ENCODE measurements at places on chromosomes 4 and X. TPM values are rescaled to one million over a fixed set of nuclear protein-coding genes. Genes with fewer than 3 reads are reported as not detected.

The GRK4 gene
- total RNA-seq = 1.3 TPM

The ZNF157 gene
- total RNA-seq = not detected

The DGAT2L6 gene
- total RNA-seq = not detected

The USP26 gene
- not detected for total RNA-seq

The C4orf51 gene
- total RNA-seq = not detected

The NDP gene
- not detected for total RNA-seq

The CCDC120 gene
- total RNA-seq = 3.4 TPM

The SMIM31 gene
- 0.09 TPM for total RNA-seq

The SLITRK2 gene
- total RNA-seq = not detected

The PHOX2B gene
- 0.02 TPM for total RNA-seq

The DMRTC1B gene
- total RNA-seq = not detected

The TLR10 gene
- total RNA-seq = 0.03 TPM

The SPANXN3 gene
- not detected for total RNA-seq

The HGFAC gene
- 0.08 TPM for total RNA-seq

The GUCY1A1 gene
- total RNA-seq = not detected

The CD38 gene
- total RNA-seq = 10.1 TPM

The TCEAL7 gene
- total RNA-seq = not detected

The NCAPG gene
- total RNA-seq = 25.6 TPM

The UCP1 gene
- total RNA-seq = not detected

The IL21 gene
- not detected for total RNA-seq

The AMBN gene
- total RNA-seq = not detected

The FAAH2 gene
- total RNA-seq = 0.13 TPM

The MAGEA12 gene
- 0.17 TPM for total RNA-seq

The RAI2 gene
- total RNA-seq = 0.14 TPM

The KCND1 gene
- total RNA-seq = 1.4 TPM

The PRKG2 gene
- total RNA-seq = 0.78 TPM

The MAGEB3 gene
- total RNA-seq = not detected

The DGKK gene
- not detected for total RNA-seq

The RTL9 gene
- 0.05 TPM for total RNA-seq

The KLHL5 gene
- 46.1 TPM for total RNA-seq

The FMR1NB gene
- not detected for total RNA-seq

The ENOPH1 gene
- total RNA-seq = 33.2 TPM

The PARM1 gene
- total RNA-seq = 0.72 TPM

The MAGEC2 gene
- not detected for total RNA-seq

The MGAT4D gene
- not detected for total RNA-seq

The ZNF711 gene
- total RNA-seq = 0.78 TPM

The NAP1L2 gene
- total RNA-seq = 1.6 TPM

The TMEM129 gene
- 26.3 TPM for total RNA-seq

The MED14 gene
- 22.2 TPM for total RNA-seq

The MAGEC3 gene
- total RNA-seq = not detected

The ZNF718 gene
- total RNA-seq = 0.61 TPM

The HSD17B11 gene
- total RNA-seq = 49.3 TPM

The SPANXA1 gene
- total RNA-seq = 0.18 TPM

The ZMAT1 gene
- total RNA-seq = 0.08 TPM

Measured in A549 treated with CORT108297 at 1 μM for 4 hours (cell line).